Daoy (cell line): ENCODE measurements at places on chromosomes 6 and 20. TPM values are rescaled to one million over a fixed set of nuclear protein-coding genes. Genes with fewer than 3 reads are reported as not detected.
A peak's percentile ranks its signal among the peaks of the same experiment; 100 is the strongest.

PI16 gene
- 0.06 TPM in 1 of 2 replicates, not detected in the other for total RNA-seq

CTAGE9 gene
- not detected in 2 replicates for total RNA-seq

DNA sequence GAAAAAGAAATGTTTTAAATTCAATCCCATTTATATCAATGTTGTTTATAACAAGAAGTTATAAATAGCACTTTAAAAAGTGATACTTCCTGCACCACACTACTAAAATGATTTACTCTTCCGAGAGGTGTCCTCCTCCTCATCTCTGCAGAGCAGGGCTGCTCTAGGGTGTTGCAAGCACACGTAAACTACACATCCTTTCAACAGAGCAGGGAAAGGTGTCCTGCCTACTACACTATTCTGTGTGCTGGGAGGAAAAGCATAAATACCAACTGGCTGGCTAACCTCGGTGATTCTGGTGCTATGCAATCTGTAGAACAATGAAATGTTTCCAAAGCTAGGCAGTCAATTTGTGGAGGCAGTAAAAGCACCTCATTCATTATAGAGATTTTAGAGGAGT lies 89.5 kb upstream of the MAP7 start:
- DNase-seq = no peak

GRCh38 chr20:13243826-13244376 lies 22.8 kb downstream of the ISM1 start:
- DNase-seq = peak; percentile 24

GRCh38 chr6:124769811-124770544 lies 192.3 kb upstream of the RNF217 start:
- no peak for DNase-seq

DNA sequence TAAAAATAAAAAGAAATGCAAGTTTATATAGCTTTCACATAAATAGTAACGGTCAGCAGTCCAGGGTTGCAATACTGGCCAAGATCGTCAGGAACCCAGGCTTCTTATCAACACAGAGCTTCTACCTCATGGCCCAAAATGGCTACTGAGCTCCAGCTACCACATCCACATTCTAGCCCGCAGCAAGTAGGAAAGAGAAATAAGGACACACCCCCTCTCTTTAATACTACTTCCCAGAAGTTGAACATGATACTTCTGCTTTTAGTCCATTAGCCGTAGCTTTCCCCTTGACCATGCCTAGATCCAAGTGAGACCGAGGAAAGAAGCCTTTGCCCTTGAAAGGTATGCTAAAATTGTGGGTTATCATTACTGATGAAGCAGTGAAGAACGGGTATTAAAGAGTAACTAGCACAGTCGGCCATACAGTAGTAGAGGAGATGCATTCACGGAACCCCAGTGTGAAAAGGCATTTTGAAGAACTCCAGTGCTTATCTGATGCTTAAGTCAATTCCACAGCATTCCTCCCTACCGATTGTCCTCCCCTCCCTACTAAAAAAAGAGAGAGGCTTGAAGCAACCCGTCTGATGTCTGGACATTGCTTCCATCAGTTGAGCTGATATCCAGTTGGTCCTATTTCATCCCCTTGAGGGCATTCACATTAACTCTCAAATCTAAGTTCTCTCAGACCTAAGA lies 226.9 kb upstream of the RREB1 start:
- DNase-seq = no peak

- DNase-seq = no peak
Observed at GRCh38 chr6:72832271-72832670, 210.4 kb downstream of the KCNQ5 start.

- no peak for DNase-seq
Observed at GRCh38 chr6:20574355-20574754, 40.1 kb downstream of the CDKAL1 start.

DNA sequence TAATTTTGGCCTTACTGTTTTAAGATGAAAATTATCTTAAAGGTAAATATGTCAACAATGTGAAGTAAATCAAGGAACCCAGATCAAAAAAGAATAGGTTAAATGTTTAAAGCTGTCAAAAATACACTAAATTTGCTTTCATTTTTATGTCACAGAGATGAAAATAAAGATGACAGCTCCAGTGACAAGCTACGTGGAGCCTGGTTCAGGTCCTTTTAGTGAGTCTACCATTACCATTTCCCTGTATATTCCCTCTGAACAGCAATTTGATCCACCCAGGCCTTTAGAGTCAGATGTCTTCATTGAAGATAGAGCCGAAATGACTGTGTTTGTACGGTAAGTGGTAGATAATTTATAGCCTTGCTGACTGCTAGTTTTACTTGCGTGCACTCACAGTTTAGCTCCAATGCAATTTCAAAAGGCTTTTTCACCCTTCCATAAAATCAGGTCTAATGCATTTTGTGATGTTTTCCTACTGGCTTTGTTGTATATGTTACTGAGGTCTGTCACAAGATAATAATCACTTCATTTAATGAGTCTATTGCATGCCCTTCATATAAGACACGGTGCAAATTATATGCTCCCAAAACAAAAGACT lies 1.9 kb downstream of the HEBP2 start:
- DNase-seq = no peak

- DNase-seq = no peak
Observed at GRCh38 chr6:43775535-43775885, 5.5 kb downstream of the VEGFA start.

DNA sequence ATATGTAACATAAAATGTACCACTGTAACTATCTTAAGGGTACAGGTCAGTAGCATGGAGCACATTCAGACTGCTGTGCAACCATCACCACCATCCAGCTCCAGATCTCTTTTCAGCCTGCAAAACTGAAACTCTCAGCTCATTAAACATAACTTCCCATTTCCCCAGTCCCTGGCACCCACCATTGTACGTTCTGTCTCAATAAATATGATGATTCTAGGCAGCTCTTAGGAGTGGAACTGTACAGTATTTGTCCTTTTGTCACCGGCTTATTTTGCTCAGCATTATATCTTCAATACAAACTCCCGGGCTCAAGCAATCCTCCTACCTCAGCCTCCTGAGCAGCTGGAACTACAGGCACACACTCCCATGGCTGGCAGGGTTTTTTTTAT lies 1.5 kb downstream of the ZC3H12D start:
- no peak for DNase-seq

DNA sequence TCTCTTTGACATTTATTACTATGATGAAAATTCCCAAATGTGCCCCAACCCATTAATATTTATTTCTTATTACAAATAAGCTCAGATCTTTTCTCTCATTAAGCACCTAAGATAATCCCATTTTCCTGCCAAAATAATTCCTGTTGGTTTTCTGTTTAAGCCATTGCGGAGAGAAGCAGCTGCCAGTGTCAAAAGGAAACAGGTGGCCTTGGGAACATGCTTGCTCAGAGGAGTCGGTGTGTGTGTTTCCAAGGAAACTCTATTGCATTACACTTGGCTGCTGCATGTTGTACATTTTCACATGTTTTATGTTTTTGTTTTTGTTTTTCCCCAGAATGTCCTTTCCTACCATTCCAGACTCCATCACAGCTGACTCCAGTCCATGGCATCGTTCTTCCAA lies 56.4 kb downstream of the CD24 start:
- DNase-seq = no peak

DNA sequence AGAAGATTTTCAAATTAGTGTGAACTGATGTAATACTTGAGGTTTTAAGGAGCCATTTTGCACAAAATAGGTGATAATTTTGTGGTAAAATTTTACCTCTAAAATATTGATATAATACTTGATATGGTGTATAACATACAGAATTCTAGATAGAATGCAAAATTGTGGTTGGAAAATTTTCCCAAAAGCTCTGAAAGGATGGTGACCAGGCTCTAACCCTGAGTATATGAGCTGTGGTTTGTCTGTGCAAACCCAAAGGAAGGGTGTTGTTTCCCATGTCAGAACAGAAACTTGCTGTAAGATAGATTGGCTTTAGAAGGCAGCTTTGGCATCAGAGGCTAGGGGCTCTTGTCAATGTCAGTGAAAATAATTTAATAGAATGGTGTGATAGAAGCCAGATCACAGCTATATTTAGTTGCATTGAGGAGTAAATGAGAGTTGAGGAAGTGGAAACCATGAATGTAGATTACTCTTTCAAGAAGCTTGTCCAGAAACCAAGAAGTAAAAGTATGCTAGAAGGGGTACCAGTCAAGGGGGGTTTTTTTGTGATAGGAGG lies 257.7 kb downstream of the FARS2 start:
- no peak for DNase-seq

DNA sequence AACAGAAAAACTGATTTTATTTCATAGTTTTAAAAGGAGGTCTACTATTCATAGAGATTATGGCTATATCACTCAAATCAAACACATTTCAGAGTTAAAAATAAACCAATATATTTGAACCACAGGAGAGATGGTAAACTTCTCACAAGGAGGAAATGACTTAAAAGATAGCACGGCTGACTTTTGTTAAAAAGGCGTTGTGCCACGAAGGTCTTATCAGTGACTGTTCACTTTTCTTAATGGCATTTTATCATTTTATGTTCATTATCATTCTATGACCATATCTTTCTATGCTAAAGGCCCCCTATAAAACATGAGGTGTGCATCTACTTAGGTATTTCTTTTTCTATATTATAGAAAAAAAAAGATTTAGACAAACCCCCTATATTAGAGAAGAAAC lies 19.6 kb downstream of the ELOVL4 start:
- no peak for DNase-seq

- peak; percentile 25 for DNase-seq
Observed at GRCh38 chr20:34891166-34892062, 15.0 kb downstream of the ACSS2 start.

DNA sequence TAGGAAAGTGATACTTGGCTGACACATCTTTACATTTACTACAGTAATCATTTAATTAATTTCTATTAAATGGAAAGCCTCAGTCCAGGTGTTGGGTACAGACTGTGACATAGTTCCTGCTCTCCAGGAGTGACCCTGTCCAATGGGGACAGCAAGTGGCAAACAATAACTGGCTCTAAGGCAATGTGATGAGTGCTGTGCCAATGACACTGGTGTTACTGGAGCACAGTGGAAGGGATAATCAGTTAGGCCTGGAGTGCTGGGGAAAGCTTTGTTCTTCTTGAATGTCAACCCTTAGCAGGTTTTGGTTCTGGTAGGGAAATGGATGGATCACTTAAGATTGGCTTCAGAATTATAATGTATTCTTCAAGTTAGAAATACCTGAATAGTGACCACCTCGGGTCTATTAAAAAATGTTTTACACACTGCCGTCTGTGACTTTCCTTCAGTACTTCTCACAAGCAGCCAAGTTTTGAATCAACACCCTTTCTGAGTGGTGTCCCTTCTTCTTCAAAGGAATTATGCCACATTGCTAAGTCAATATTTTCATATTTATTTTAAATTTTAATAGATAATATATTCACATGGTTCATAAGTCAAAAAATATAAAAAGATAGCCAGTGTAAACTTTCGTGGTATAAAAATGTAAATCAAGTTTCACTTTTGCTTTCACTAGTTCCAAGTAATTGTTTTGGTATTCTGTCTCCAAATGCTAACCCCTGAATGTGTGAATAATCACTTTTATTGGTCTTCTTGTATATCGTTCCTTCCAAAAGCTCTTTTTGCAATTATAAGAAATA lies 9.6 kb downstream of the CMTR1 start:
- no peak for DNase-seq
